SJSA1 (cell line): ENCODE measurements at places on chromosomes 2 and 18.
A peak's percentile ranks its signal among the peaks of the same experiment; 100 is the strongest.

DNA sequence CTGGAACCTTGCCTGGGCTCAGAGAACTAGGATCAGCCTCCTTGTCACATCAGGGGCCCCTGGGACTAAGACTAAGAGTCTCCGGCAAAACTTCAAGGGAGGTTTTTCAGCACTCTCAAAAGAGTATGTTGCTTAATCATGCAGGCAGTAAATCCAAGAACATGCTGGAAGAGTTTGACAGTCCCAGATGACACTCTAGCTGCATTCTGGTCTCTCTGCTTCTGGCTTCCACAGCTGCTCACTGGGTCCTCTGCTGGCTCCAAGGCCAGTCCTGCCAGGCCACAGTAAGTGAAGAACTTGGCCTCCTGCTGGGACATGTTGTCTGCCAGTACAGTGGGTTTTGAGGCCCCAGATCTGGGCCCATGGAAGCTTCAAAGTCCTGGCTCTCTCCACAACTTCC lies 45.2 kb upstream of the IL1RL1 start:
- no peak for DNase-seq

DNA sequence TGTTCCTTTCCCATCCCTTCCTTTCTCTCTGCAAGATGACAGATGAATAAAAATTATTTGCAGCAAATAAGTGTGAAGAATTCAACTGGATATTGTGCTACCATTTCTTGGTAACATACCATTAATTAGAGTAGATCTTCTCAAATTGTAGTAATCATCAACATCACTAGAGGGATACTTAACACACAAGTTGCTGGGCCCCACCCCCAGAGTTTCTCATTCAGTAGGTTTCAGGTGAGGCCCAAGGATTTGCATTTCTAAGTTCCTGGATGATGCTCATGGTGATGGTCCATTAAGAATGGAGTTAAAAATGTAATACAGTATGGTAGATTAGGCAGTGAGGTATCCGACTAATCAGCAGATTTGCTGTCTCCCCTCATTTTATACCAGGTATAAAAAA lies 594.0 kb downstream of the ERBB4 start:
- no peak for DNase-seq

DNA sequence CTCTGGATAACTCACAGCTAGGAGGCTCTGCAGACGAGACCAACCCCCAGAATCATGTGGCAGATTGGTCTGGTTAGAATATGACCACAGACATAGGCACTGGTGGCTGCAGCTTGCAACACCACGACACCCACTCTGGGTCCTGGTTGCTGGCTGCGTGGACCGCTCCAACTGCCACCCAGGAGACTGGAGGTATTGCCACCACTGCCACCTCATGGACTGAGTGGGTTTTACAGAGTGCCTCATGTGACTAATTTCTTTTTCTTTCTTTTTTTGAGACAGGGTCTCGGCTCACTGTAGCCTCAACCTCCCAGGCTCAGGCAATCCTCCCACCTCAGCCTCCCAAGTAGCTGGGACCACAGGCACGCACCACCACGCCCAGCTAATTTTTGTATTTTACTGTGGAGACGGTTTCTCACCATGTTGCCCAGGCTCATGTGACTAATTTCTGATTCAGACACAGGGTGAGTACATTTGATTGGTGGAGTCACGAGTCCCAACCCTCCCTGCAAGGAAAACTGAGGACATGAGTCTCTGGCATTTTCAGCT lies 29.9 kb upstream of the NT5DC4 start:
- peak; percentile 72 for DNase-seq

GRCh38 chr2:143402451-143402850 lies 273.2 kb downstream of the ARHGAP15 start:
- DNase-seq, result no peak

DNA sequence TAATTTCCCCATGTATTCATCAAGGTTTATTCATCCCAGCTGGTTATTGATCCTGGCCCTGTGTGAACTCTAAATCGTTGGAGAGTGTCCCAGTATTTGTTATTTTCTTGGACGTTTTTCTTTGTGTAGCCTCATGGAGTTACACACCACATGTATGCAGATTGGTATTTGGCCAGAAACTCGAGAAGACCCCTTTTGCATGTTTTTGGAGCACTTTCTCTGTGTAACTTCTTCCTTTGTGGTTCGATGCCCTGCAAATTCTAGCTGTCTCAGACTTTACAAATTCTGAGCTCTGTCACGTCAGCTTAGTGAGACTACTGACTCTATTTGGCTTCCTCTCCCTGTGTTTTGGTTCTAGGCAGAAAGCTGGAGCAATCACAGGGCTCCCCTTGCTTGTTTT lies 198.7 kb downstream of the MCFD2 start:
- DNase-seq, result no peak

- no peak for DNase-seq
Observed at GRCh38 chr18:61127714-61128467, 205.3 kb upstream of the CDH20 start.

DNA sequence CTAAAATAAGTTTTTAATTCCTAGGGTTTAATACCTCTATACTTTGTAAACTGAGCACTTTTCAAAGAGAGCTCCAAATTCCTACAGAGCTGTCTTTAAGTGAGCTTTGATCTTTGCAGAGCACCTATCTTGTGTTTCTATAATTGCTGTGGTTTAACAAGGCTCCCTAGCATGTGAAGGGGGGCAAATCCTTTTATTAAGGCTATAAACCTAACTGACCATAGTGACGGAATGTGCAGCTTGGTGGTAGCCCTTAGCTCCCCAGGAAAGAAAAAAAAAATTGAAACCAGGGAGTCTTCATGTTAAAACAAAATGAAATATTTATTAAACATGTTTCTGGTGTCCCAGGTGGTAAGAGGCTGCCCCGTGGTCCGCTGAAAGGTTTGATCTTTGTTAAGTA lies 78.6 kb upstream of the ETAA1 start:
- DNase-seq, result no peak

DNA sequence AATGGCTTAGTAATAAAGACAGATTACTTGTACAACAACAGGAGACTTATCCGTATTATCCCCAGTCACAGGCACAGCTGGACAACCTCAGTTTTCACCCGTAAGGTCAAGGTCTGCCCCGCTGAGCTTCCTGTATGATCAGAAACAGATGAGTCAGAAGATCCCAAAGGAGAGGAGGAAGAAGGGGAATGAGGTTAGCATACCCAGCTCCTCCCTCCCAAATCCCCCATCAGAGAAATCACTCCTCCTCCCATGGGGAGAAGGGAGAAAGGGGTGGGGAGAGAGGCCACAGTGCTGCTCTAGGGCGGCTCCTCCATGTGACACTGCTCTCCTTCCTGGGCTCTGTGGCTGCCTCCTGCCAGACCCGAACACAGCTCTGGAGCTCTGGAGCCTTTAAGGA lies 53.8 kb upstream of the SPTBN1 start:
- DNase-seq, result no peak

DNA sequence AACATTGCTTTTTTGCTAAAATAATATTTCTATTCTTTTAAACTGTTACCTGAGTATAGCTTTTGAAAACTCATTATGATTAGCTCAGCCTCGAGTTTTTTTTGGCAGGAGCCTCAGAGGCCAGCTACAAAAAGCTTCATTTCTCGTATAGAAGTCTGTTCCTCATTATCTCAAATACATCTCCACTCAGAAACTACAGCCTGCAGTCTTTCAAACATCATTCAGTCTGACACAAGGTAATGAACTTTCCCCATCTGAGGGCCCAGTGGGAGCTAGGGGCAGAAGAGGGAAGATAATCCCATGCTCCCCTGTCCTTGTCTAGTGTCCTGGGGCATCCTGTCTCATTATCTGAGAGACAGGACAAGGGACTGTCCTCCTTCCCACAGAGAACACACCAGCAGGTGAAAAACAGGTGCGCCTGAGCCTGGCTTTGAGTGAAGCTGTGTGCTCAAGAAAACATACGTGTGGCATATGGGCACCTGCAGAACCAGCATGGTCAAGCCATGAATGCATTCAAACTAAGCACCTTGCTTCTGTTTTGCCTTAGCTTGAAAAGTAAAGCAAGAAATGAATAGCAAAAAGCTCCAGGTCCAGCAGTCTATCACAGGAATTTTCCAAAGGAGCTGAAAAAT lies 247.5 kb downstream of the MREG start:
- DNase-seq, result no peak

- DNase-seq, result no peak
Observed at GRCh38 chr18:68854786-68855391, 57.0 kb downstream of the CCDC102B start.

DNA sequence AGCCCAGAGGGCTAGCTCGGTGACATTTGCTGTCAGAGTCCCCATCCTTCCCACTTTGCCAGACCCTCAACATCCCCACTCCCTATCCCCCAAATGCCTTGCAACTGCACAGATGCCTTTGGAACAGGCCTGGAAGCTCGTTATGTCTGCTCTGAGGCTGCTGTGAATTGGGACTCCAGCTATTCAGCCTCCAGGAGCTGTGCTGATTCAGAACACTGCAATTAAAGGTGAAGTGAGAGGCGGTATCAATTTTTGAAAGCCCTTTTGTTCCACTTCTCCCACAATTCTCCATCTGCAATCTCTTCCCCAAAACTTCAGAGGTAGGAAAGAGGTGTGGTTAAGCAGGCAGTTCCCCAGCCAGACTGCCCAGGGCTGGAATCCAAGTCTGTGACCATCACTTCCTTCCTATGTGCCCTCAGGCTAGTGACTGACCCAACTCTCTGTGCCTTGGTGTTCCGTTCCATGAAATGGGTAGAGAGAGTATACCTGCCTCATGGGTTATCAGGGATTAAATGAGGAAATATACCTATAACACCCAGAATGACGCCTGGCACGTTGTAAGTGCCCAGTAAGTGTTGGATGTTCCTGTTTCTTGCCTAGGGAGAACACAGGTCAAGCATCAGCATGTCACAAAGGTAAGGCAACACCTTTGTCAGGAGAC lies 17.5 kb downstream of the NOSTRIN start:
- DNase-seq, result no peak
